ENCODE measurements at places on chromosomes 4 and X. TPM values are rescaled to one million over a fixed set of nuclear protein-coding genes. Genes with fewer than 3 reads are reported as not detected.

SMIM10 gene
- 3.6 TPM for total RNA-seq

PABPC1L2B gene
- not detected for total RNA-seq

BGN gene
- total RNA-seq = 39.8 TPM

NLGN4X gene
- total RNA-seq = 0.24 TPM

Measured in hair follicle dermal papilla cell (primary cell).